ENCODE measurements at places on chromosomes 4 and X.

DNA sequence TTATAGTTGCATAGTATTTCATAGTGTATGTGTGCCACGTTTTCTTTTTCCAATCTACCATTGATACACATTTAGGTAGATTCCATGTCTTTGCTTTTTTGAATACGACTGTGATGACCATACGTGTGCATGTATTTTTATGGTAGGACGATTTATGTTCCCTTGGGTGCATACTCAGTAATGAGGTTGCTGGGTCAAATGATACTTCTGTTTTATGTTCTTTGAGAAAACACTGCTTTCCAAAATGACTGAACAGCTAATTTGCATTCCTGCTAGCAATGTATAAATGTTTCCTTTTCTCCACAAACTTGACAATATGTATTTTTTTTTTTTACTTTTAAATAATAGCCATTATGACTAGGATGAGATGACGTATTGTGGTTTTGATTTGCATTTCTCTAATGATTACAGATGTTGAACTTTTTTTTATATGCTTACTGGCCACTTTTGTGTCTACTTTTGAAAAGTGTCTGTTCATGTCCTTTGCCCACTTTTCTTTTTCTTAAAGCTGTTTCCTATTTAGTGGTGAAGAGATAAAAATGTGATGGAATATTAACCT is 969.5 kb upstream of the NDST4 start:
- DNase-seq, result no peak

DNA sequence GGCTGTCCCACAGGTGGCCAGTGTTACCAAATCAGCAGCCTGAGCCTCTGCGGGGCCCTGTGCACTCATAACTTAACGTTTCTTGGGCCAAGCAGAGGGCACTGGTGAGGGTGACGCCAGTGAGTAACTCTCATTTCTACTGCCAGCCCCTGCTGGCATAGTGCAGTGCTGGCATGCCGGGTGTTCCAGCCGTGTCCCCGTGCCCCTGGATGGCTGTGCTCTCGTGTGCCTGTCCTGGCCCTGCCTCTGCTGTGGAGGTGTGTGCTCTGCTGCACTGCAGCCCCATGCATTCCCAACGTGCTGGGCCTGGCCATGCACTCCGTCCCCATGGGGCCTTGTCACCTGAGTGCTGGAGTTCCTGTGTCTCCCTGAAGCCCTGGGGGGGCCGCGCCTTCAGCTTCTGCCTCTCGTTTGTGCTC is 14.7 kb downstream of the TBC1D14 start:
- no peak for DNase-seq

GRCh38 chr4:107854356-107855022 is 29.8 kb downstream of the SGMS2 start:
- DNase-seq, result peak; percentile 57

- DNase-seq, result no peak
These were observed 313.0 kb upstream of the GRID2 start for GRCh38 chr4:91990726-91991125.

GRCh38 chr4:39476187-39476895 is 17.5 kb downstream of the LIAS start:
- no peak for DNase-seq

DNA sequence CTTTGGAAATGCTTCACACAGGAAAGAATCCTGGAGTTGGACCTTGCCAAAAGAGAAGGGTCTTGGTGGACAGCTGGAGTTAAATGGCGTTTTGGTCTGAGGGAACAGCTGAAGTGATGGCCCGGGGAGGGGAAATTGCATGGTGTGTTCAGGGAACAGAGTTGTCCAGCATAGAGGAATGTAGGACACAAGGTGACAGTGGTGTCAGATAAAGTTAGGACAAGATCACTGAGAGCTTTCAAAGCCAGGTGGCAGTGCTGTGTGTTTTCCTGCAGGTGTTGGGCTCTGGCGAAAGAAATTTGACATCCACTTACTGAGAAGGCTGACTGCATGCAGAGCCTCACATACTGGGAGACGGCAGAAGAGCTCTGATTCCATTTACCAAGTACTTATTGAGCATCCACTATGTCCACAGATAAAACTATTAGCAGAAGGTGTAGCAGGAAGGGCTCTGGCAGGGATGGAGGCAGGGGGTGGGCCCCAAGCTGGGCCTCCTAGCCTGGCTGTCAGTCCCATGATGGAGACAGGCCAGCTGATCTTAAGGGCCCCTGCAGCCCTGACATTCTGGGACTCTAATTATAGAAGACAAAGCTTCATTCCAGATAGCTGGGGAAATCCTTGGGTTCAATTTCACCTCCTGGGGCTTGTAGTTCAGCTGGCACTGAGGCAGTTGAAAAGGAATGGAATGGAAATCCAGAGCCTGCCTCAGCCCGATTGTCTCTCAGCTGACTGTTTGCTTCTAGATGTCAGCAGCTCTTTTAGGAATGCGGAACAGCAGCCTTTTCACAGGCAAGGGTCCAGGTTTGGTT is 150.2 kb upstream of the MAMLD1 start:
- peak; percentile 55 for DNase-seq

GRCh38 chrX:97524340-97524739 is 640.6 kb downstream of the RPA4 start:
- no peak for DNase-seq

GRCh38 chr4:1807332-1807777 is 14.3 kb downstream of the FGFR3 start:
- DNase-seq, result no peak

- DNase-seq, result peak; percentile 46
These were observed 60.0 kb upstream of the LNX1 start for GRCh38 chr4:53651156-53651735.
